Uterus (tissue), 4 donors: ENCODE measurements at places on chromosomes 1 and 21.

GRCh38 chr1:201850053-201850397 is 21.1 kb downstream of the IPO9 start:
- DNase-seq = no peak

- DNase-seq = no peak
Measured at GRCh38 chr1:45403298-45403697, 63.1 kb upstream of the MUTYH start.

DNA sequence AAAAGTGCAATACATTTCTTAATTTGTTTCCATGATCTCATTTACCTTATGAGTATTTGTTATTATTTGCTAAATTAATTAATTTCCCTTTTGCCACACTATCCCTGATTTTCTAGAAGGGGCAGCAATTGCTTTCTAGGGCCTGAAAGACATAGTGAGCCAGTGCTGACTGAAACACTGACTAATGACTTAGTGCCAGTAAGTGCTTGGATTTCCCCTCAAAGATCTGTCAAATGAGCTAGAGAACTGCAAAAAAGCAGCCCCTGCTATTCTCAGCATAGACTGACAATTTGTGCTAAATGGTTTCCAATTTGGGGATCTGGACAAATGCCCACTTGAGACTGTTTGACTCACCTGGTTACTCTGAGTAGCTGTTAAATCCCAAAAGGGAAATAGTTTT is 35.6 kb upstream of the USH2A start:
- DNase-seq = no peak

- DNase-seq = no peak
Measured at GRCh38 chr1:209869291-209870149, 41.7 kb downstream of the UTP25 start.

DNA sequence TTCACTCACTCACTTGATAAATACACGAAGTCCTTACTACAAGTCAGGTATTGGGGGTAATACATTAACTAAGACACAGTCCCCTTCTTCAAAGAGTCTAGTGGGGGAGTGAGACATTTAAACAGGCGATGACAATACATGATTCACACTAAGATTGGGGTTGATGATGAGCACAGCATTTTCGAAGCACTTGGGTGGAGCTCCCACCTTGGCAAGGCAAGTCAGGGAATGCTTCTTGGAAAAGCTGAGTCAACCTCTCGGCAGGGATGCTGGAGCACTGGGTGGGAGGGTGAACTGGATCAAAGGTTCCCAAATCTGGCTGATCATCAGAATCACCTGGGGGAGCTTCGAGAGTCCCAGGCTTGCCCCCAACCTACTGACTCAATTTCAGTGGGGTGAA is 57.9 kb upstream of the ENAH start:
- peak; percentile 23 for DNase-seq
